DMS53 (cell line): ENCODE measurements at places on chromosomes 11 and 22.

- DNase-seq = no peak
Observed at GRCh38 chr11:1156506-1157340, 1.0 kb upstream of the MUC5AC start.

DNA sequence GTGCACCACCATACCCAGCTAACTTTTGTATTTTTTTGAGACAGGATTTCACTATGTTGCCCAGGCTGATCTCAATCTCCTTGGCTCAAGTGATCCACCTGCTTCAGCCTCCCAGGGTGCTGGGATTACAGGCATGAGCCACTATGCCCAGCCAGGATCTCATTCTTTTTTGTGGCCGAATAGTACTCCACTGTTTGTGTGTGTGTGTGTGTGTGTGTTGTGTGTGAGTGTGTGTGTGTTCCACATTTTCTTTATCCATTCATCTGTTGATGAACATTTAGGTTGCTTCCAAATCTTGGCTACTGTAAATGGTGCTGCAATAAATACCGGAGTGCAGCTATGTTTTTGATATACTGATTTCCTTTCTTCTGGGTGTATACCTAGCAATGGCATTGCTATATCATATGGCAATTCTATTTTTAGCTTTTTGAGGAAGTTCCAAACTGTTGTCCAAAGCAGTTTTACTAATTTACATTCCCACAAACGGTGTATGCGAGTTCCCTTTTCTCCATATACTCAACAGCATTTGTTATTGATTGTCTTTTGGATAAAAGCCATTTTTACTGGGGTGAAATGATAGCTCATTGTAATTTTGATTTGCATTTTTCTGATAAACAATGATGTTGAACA, 105.4 kb downstream of the TTC28 start:
- no peak for DNase-seq

- DNase-seq = no peak
Observed at GRCh38 chr11:78193806-78194205, 5.1 kb downstream of the USP35 start.

DNA sequence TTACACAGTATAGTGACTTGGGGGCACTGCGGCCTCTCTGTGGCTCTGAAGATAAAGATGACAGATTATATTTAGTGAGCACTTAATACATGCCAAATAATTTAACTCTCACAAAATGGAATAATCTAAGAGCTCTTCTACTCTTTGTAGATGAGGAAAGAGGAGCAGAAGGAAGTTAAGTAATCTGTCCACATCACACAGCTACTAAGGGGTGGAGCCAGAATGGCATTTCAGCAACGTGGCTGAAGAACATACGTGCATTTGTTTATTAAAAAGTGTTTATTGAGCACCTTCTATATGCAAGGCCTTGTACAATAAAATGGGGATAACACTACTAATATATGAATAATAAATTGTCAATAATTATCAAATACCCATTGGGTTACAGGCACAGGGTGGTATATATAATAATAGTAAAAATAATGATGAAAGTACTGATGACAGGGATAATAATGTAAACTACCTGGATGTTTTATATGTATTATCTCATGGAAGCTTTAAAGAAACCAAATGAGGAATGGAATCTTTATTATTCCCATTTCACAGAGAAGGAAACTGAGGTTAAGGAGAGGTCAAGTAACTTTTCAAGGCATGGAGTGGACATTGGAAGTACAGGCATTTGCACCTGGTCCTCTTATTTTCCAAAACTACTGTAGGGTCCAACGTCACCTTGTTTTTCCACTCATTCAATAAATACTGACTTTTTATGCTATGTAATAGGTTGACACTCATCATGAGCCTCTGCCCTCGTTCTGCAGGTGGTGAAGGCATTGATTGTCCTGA, 38.0 kb upstream of the IL17RA start:
- no peak for DNase-seq

- DNase-seq = no peak
Observed at GRCh38 chr11:85709941-85710702, 24.1 kb upstream of the CCDC89 start.

DNA sequence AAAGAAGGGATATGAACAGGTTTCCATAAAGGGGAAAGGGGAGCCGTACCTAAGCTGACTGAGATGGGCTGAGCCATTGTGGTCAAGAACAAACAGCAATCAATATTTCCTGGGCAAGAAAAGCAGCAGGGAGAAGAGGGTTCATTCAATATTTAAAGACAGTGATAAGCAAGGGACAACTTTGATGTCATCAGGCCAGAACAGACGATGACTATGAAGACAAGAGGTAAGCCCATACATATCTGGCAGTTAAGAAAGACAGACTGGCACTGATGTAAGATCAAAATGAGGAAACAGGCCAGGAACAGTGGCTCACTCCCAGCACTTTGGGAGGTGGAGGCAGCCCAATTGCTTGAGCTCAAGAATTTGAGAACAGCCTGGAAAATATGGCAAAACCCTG, 2.4 kb downstream of the OR5A2 start:
- DNase-seq = no peak
